ENCODE measurements at places on chromosomes 7 and 10. TPM values are rescaled to one million over a fixed set of nuclear protein-coding genes. Genes with fewer than 3 reads are reported as not detected.

VIPR2 gene
- not detected for total RNA-seq

CRHR2 gene
- total RNA-seq = not detected

MYOZ1 gene
- not detected for total RNA-seq

PARD3 gene
- 1.6 TPM for total RNA-seq

NPFFR1 gene
- not detected for total RNA-seq

CCL24 gene
- total RNA-seq = not detected

HOXA9 gene
- not detected for total RNA-seq

MYL7 gene
- not detected for total RNA-seq

AKR1D1 gene
- not detected for total RNA-seq

PRKG1 gene
- total RNA-seq = not detected

SLC35G1 gene
- 2.0 TPM for total RNA-seq

GRCh38 chr7:41568135-41568534, 134.8 kb downstream of the INHBA start:
- H3K4me1 ChIP-seq = no peaks in the 10 kb centered on the region
- no peak for DNase-seq
- no peaks in the 10 kb centered on the region for H3K36me3 ChIP-seq
- H3K27ac ChIP-seq = no peak overlapping the region

DNA sequence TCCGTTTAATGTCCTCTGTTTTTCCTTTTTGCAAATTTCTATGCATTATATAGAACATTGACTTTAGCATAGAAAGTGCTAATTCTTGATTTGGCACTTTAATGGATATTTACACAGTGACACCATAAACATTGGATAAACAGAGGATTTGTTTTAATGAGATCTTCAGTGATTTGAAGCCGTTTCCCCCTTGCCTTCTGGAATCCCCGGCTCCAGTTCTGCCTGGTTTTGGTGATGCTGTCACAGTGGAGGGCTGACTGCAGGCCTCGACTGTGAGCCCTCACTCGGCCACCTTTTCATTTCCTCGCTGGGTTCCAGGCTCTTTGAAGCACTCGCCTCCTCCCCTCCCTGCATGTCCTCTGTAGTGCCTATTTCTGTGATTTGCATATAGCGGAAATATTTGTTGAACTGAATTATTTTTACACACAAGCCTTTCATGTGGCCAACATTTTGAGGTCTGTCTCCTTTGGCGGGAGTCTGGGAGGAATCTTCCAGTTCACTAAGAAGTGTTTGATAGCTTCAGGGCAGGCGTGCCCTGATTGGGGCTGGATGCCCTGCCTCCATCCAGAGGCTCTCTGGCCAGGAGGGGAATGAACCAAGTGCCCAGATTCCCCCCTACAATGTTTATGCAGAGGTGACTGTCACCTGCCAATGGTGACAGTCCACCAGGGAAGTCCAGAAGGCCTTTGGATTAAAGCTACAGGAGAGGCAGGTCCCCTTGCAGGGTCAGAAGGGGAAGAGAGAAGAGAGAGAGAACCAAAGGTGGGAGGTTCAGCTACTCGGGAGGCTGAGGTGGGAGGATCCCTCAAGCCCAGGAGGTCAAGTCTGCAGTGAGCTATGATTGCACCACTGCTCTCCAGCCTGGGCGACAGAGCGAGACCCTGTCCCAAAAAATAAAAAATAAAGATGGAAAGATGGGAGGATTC, 67.5 kb downstream of the CUX1 start:
- H3K4me3 ChIP-seq = no peak overlapping the region
- H3K36me3 ChIP-seq = no peaks in the 10 kb centered on the region
- DNase-seq = peak; percentile 49

GRCh38 chr7:131042269-131043160, 285.2 kb upstream of the MKLN1 start:
- no peaks in the 10 kb centered on the region for H3K27me3 ChIP-seq
- DNase-seq = no peak
- H3K4me1 ChIP-seq = peaks cover 60% of the 10 kb centered on the region

DNA sequence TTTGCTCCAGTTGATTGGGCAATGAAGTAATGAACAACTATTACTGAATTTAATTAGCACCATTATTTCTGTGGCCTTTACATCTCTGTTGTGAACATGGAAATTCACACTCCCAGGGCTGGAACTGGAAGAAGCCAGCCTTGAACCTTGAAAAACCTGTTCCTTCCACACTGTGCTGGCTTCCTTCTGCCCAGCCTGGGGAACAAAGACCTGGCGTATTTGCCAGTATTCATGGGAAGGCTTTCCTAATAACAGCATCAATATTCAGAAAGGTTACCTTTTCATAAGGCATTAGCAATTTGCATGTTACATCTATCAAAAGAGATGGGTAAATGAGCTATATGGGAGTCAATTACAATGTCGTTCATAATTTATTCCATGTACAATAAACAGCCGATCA, 1.3 kb downstream of the C10orf90 start:
- H3K36me3 ChIP-seq = no peaks in the 10 kb centered on the region
- H3K4me3 ChIP-seq = no peak overlapping the region
- peaks cover 3% of the 10 kb centered on the region for H3K27me3 ChIP-seq

GRCh38 chr10:116848944-116849247, 403 bp upstream of the ENO4 start:
- no peak for DNase-seq
- peaks cover 7% of the 10 kb centered on the region for H3K4me1 ChIP-seq
- peaks cover 50% of the 10 kb centered on the region for H3K27me3 ChIP-seq
- H3K36me3 ChIP-seq = no peaks in the 10 kb centered on the region
- H3K27ac ChIP-seq = no peak overlapping the region

DNA sequence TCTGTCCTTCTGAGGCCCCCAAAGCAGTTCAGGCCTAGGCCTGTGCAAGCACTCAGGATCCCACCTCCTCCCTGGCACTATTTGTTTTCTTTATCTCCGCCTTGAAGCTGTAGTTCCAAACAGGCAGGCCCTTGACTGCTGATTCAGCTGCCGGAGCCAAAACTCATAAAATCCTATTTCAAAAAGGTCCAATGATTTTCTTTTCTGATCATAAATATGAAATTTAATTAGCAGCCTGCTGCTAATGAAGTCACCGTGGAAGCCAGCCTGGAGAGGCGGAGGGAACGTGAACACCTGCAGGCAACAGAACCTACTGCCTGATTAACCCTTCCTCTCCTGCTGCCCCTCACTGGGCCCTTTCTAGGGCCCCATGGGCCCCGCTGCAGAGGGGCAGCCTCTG, 60.1 kb downstream of the CARD11 start:
- H3K27me3 ChIP-seq = no peaks in the 10 kb centered on the region
- peaks cover 77% of the 10 kb centered on the region for H3K4me1 ChIP-seq
- H3K36me3 ChIP-seq = peaks cover 56% of the 10 kb centered on the region
- no peak for DNase-seq

DNA sequence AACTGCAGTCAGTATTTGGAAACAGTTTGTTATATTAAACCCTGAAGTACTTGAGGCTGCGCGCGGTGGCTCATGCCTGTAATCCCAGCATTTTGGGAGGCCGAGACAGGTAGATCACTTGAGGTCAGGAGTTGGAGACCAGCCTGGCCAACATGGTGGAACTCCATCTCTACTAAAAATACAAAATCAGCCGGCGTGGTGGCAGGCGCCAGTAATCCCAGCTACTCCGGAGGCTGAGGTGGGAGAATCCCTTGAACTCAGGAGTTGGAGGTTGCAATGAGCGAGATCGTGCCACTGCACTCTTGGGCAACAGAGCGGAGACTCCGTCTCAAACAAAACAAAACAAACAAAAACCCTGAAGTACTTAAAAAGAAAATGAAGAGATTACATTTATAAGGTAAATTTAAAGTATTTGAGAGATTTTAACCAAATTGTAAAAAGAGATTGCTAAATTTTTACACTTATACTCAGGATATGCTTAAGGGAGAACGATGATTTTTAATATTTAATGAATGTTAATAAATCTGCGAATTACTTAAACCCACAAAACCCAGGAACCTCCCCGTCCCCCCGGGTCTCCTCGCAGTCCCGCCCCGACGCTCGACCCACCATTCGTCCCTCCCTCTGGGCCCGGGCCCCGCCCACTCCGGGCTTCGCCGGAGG, 425 bp upstream of the MTG1 start:
- peak overlapping the region; percentile 88 for H3K4me3 ChIP-seq
- no peaks in the 10 kb centered on the region for H3K27me3 ChIP-seq
- H3K36me3 ChIP-seq = peaks cover 30% of the 10 kb centered on the region
- peaks cover 54% of the 10 kb centered on the region for H3K4me1 ChIP-seq
- DNase-seq = no peak
- peak overlapping the region; percentile 79 for H3K27ac ChIP-seq

GRCh38 chr10:127993056-127993690, 86.3 kb downstream of the PTPRE start:
- H3K27me3 ChIP-seq = peaks cover 4% of the 10 kb centered on the region
- no peaks in the 10 kb centered on the region for H3K36me3 ChIP-seq
- H3K4me1 ChIP-seq = peaks cover 40% of the 10 kb centered on the region
- no peak for DNase-seq

GRCh38 chr7:31476941-31477677, 36.8 kb upstream of the ITPRID1 start:
- no peaks in the 10 kb centered on the region for H3K36me3 ChIP-seq
- no peak overlapping the region for H3K4me3 ChIP-seq
- DNase-seq = no peak
- no peak overlapping the region for H3K27ac ChIP-seq

GRCh38 chr10:108360187-108360586, 1195.7 kb upstream of the SORCS1 start:
- no peak overlapping the region for H3K27ac ChIP-seq
- H3K4me1 ChIP-seq = no peaks in the 10 kb centered on the region
- H3K27me3 ChIP-seq = no peaks in the 10 kb centered on the region
- no peak for DNase-seq

GRCh38 chr10:71769279-71769823, 4.0 kb downstream of the VSIR start:
- H3K4me1 ChIP-seq = peaks cover 78% of the 10 kb centered on the region
- H3K27ac ChIP-seq = peak overlapping the region; percentile 95
- peak overlapping the region; percentile 91 for H3K4me3 ChIP-seq
- no peak for DNase-seq
- peaks cover 53% of the 10 kb centered on the region for H3K36me3 ChIP-seq

- no peak overlapping the region for H3K4me3 ChIP-seq
- DNase-seq = no peak
- H3K4me1 ChIP-seq = peaks cover 7% of the 10 kb centered on the region
These were observed 52.5 kb upstream of the SPOCK2 start for GRCh38 chr10:72140850-72141249.

GRCh38 chr7:90797596-90797995, 201.5 kb downstream of the CDK14 start:
- no peak for DNase-seq
- H3K36me3 ChIP-seq = no peaks in the 10 kb centered on the region
- no peak overlapping the region for H3K27ac ChIP-seq
- H3K4me1 ChIP-seq = no peaks in the 10 kb centered on the region
- H3K4me3 ChIP-seq = no peak overlapping the region

DNA sequence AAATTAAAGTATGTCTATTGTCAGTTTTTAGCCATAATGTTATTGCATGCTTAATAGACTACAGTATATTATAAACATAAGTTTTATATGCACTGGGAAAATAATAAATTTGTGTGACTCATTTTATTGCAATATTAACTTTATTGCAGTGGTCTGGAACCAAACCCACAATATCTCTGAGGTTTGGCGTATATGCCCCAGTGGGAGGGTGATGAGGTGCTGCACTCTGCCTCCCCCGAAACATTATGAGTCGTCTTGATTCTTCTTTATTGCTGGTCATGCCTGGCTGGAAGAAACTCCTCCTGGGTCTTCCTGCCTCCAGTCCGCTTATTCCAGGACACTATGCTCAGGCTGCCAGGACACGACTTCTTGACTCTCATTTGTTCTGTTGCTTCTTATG, 88.4 kb downstream of the MTPN start:
- peaks cover 6% of the 10 kb centered on the region for H3K27me3 ChIP-seq
- DNase-seq = no peak
- no peak overlapping the region for H3K4me3 ChIP-seq
- H3K36me3 ChIP-seq = no peaks in the 10 kb centered on the region
- H3K27ac ChIP-seq = no peak overlapping the region
- peaks cover 6% of the 10 kb centered on the region for H3K4me1 ChIP-seq

DNA sequence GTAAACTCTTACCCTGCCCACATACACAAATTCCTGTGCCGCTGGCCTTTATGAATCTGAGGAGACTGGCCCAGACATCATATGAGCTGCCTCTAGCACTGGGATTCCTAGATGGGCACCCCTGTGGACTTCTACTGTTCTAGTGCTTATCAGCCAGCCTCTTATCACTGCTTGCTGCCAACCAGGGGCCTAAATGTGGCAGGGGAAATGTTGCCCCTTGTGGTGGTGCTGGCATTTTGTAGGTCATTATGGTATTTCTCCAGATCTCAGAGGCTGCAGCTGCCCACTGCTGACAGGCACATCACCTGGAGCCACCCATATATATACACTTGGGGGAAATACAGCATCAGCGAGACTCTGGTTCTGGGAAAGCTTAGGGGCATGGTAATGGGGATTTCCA, 5.4 kb downstream of the SFR1 start:
- peaks cover 25% of the 10 kb centered on the region for H3K4me1 ChIP-seq
- DNase-seq = peak; percentile 52
- no peaks in the 10 kb centered on the region for H3K27me3 ChIP-seq

DNA sequence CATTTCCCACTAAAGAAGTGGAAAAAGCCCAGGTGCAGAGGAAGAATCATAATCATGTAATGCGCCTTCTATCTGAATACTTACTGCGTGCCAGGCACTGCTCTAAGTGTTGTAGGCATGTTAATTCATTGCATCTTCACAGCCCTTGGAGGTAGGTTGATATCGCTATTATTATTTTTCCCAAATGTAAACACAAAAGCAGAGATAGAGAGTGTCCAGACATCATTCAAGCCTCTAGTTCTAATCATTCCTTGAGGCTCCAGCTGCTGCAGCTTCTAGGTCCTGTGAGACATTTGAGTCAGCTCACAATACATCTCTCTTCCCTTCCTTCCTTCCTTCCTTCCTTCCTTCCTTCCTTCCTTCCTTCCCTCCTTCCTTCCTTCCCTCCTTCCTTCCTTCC, 25.0 kb downstream of the GALNTL5 start:
- H3K27ac ChIP-seq = no peak overlapping the region
- H3K27me3 ChIP-seq = no peaks in the 10 kb centered on the region
- H3K4me3 ChIP-seq = no peak overlapping the region
- no peaks in the 10 kb centered on the region for H3K4me1 ChIP-seq
- no peaks in the 10 kb centered on the region for H3K36me3 ChIP-seq

DNA sequence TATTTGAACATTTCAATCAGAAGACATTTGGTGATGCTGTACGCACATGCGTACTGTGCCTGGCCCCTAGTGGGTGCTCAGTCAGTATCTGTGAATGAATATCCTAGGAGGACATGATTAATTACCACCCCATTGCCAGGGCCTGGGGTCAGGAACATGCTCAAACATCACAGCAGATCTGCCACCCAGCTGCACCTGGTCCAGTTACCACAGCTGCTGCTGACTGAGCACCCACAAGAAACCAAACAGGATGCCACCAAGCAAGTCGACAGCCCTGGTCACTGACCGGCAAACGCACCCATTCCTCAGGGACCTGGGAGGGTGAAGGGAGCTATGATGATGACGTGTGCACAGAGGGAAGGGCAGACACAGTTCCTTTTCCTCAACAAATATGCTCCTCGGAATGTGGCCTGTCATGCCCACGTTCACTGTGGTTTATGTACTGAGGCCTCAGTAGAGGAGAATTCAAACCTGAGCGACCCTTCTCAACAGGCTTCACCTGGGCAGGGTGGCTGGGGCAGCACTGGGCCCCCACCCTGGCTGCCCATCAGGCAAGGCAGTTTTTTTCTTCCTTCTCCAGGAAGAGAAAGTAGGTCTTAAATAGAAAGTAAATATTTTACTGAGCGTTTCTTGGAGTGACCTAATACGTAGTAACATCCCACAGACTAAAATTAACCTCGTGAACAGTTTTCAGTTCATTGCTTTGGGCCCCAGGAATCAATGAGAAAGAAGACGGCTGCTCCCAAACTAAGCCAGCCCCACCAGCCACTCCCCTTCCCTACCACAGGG, 13.4 kb downstream of the CTBP2 start:
- H3K27ac ChIP-seq = no peak overlapping the region
- peaks cover 41% of the 10 kb centered on the region for H3K27me3 ChIP-seq
- no peak for DNase-seq
- no peak overlapping the region for H3K4me3 ChIP-seq
- no peaks in the 10 kb centered on the region for H3K36me3 ChIP-seq

All from activated CD8-positive, alpha-beta T cell treated with anti-CD3 and anti-CD28 coated beads for 36 hours (primary cell).